Stimulated activated CD8-positive, alpha-beta memory T cell treated with anti-CD3 and anti-CD28 coated beads, Interleukin-7, amount 100 ng/mL, for 4 hours (primary cell): ENCODE measurements at places on chromosomes 4 and X.
A peak's percentile ranks its signal among the peaks of the same experiment; 100 is the strongest.

GRCh38 chr4:99614491-99614890 is 39.9 kb downstream of the MTTP start:
- DNase-seq: no peak

DNA sequence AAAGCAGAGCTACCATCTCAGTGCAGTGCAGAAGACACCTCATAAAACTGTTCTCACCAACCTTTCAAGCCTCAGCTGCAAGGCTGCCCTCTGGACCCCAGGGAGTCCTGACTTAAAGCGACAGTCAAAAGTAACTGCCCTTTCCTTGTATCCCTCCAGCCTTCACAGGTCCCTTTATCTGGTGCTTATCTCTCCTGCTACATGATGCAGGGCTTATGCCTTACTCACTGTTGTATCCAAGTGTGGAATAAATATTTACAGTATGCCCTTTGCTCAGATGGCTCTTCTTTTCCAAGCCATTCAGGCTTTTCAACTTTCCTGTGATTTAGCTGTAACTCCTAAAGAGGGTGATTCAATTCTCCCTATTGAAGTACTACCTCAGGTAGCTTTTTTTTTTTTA is 92.6 kb downstream of the KDR start:
- DNase-seq: no peak

- no peak for DNase-seq
Observed at GRCh38 chrX:155896512-155896911, 15.4 kb downstream of the VAMP7 start.

- no peak for DNase-seq
Observed at GRCh38 chr4:153950100-153950979, 161.5 kb upstream of the SFRP2 start.

DNA sequence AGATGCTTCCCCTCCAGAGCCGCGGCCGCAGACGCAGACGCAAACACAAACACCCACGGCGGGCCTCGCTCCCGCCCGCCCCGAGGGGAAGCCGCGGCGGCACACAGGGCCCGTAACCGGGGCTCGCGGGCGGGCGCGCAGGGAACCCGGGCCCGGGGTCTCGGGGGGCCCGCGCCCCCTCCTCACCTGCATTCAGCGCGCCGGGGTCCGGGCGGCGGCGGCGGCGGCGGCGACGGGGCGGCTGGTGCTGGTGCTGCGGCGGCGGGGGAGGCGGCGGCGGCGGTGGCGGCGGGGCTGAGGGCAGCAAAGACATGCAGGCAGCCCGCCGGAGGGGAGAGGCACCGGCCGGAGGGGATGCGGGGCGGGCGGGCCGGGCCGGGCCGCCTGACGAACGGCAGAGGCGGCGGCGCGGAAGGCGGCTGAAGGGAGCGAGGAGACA is 255 bp upstream of the CNOT6L start:
- peak; percentile 84 for DNase-seq

GRCh38 chr4:26717332-26717731 is 133.4 kb downstream of the TBC1D19 start:
- DNase-seq: no peak

- peak; percentile 96 for DNase-seq
Observed at GRCh38 chrX:47233333-47234113, 714 bp downstream of the USP11 start.

DNA sequence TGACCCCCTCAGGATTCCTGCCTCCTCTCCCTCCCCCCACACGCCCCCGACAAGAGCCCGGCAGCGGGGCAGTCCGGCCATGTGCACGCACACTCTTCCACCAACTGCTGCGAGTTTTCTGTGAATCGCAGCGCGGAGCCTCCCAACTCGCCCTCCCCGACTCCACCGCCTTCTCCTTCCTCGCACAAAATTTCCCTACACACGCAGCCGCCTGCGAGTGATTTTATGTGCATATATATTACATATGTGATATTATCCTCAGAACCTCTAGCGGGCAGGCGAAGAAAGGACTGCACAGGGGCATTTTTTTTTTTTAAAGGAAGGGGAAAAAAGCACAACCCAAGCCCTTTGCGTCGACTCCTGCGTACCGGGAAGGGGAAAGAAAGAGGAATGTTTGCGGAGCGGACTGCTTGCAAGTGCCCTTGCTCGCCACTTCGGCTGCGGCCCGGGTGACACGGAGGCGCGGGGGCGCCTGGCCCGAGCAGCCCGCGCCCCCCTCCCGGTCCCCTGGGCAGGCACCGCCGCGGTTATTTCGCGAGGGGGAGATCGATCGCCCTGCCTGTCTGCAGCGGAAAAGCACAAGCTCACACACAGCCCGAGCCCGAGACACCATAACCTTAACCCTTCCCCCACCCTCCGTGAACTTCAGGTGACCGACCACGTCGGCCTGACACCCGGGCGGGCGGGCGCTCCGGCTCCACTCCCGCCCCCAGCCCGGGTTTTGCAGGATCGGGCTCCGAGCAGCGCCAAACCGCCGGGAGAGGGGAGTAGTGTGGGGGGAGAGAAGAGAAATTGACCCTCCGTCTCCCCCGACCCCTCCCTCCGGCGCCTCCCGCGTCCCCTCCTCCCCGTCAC is 2.3 kb downstream of the ZNF827 start:
- peak; percentile 56 for DNase-seq

DNA sequence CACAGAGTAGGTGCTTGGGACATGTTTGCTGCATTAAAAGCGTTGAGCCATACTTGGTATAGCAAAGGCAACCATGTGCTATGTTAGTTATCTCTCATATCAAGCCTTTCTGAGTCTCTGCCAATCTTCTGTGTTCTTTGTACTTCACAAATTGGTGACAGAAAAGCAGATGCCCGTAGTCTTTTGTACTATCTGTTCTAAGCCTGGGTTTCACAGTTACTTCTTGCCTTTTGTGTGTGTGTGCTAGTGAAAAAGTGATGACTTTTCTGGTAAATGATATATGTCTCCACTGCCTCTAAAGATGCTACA is 16.1 kb upstream of the KLHL2 start:
- DNase-seq: no peak

DNA sequence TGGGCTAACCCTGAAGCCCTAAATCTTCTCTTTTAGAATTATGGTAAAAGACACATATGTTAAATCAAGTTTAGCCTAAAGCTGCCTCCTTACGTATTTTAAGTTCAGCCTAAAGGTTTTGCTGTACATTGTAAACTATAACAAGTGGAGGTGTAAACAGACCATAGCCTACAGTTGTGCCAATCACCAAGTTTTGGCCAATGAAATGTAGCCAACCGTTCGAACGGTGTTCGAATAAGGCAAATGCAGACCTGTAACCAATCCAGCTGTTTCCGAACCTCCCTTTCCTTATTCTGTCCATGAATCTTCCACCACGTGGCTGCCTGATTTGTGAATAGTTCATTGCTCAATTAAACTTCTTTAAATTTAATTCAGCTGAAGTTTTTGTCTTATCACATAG is 52.1 kb upstream of the TBC1D9 start:
- DNase-seq: no peak

GRCh38 chr4:164177753-164178152 is 576.2 kb upstream of the SMIM31 start:
- no peak for DNase-seq

- no peak for DNase-seq
Observed at GRCh38 chrX:45232139-45232538, 31.5 kb upstream of the DIPK2B start.

GRCh38 chr4:47239649-47240048 is 208.3 kb downstream of the GABRB1 start:
- no peak for DNase-seq

DNA sequence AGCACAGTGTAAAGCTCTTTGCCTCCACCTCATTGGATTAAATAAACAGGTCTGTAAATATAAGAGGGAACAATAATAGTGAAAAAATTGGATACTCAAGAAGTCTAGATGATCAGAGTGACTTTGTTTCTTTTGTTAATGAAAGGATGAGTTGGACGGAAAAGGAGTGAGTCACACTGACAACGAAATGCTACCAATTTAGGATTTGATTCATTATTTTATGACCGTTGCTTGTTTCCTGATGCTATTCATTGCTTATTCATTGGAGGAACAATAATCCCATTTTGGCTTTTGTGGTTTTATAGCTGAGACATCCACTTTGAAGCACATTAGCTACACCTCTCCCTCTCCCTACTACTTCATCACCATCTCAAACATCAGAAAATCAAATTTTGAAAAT is 74.4 kb upstream of the DYNLT3 start:
- DNase-seq: no peak

DNA sequence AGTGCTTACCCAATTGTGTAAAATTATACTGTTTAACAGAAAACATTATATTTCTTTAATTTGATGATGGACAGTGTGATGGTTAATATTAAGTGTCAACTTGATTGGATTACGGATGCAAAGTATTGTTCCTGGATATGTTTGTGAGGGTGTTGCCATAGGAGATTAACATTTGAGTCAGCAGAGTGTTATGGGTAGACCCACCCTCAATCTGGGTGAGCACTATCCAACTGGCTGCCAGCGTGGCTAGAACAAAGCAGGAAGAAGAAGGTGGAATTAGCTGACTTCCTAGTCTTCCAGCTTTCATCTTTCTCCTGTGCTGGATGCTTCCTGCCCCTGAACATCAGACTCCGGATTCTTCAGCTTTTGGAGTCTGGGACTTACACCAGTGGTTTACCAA is 42.1 kb downstream of the HS6ST2 start:
- no peak for DNase-seq

- DNase-seq: no peak
Observed at GRCh38 chr4:147136310-147136709, 190.6 kb upstream of the TTC29 start.

- DNase-seq: no peak
Observed at GRCh38 chrX:13109817-13110216, 65.4 kb upstream of the FAM9C start.

GRCh38 chr4:152033621-152034020 is 272.8 kb upstream of the GATB start:
- no peak for DNase-seq

- no peak for DNase-seq
Observed at GRCh38 chrX:120725874-120726273, 96.0 kb upstream of the C1GALT1C1 start.

DNA sequence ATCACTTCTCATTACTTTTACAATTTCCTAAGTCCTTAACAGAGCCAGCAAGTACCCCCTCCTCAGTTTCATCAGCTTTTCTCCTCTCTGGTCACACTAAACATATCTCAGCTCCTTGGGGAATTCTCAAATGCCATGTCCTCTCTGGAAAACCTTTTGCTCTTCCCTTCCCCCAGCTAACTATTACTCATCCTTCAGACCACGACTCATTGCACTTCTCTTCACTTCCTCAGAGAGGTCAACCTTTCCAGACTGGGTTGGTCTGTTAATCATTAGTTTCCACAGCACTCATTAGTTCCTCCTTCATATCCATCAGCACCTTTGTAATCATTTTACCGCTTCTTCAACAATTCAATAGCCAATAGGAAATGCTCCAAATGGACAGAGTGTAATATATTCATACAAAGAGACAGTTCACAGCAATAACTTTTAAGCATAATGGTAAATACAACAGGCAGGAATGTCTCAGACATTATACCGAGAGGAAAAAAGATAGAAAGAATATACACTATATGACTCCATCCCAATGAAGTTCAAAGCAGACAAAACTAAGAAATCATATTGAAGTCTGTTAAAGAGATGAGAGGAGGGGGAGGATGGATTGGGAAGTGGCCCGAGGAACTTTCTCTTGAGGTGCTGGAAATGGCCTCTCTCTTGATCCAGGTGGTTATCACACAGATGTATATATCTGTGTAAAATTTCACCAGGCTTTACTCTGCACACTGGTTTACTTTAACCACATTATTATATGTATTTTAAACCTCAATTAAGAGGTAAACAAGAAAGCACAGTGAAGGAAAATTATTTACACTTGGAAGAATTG is 39.6 kb downstream of the DDX60L start:
- DNase-seq: no peak

DNA sequence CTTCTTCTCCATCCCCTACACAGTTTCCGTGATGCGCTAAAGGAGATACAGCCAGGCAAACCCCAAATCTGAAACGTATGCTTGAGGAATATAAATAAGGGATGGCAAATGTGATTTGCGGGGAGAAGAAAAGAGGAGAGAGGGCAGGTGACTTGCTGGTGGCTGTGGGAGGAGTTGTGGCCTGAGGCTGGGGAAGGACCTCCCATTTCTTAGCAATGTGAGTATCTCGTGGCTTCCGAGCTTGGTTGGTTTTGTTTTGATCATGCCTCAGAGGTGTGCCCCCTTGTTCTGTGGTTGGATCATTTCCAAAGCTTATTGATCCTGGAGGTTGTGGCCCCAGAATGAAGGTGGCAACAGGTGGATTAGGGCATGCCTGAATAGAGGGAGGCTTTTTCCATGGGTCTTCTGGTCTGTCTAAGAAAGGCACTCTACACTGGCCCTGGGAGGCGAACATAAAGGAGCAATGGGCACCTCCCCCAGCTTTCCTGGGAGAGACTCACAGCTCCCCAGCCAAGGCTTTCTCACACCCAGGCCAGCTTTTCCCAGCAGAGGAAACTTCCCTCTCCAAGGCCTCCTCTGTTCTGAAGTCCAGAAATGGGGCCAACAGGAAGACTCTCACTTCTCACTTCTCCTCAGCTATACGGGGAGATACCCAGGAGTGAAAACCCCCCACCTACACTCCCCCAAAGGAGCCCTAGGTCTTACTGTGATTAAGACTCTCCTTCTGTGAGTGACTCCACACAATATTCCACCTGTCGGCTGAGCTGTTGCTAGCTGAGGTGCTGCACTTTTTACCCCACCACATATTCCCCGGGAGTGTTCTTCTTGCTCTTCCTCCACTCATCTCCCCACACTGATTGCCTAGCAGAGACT is 40.0 kb downstream of the C4orf51 start:
- no peak for DNase-seq

DNA sequence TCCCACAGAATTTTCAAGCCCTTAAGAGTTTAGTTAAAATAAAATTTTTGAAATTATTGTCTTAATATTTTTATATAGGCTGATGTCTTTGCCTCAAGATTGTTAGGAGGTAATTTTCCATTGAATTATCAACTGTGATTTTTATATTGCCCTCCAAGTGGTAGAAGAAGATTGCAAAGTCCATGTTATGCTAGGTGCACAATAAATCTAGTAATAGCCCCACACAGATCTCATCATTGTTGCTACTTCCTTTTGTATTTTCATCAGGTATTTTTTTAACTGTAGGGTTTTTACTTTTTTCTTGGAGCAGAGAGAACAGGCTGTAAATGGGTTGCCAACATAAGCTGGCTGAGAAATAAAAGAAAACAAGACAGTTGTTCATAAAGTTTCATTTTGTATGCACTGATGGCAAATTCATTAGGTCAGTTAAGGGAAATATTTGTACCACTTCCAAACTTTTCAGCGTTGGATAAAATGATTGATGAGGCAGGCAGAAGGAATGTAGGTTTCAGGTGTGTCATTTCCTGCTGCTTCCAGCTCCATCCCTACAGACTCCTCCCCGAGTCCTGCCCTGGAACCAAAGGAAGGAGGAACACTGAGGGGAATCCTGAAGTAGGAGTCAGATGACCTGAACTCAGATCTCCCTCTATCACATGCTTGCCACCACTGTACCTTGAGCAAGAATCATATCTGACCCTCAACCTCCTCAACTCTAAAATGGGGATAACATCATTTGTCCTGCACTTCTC is 105.5 kb downstream of the PRRG1 start:
- no peak for DNase-seq

DNA sequence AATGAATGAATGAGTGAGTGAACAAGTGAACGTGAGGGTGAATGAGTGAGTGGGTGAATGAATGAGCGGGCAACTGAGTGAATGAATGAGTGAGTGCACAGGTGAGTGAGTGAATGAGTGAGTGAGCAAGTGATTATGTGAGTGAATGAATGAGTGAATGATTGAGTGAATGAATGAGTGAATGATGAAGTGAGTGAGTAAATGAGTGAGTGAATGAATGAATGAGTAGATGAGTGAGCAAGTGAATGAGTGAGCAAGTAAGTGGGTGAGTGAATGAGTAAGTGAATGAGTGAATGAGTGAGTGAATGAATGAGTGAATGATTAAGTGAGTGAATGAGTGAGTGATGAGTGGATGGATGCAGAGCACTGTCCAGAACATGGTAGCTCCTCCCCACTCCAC is 205.8 kb downstream of the STK32B start:
- DNase-seq: no peak
